ENCODE measurements at places on chromosomes 1 and 21.

DNA sequence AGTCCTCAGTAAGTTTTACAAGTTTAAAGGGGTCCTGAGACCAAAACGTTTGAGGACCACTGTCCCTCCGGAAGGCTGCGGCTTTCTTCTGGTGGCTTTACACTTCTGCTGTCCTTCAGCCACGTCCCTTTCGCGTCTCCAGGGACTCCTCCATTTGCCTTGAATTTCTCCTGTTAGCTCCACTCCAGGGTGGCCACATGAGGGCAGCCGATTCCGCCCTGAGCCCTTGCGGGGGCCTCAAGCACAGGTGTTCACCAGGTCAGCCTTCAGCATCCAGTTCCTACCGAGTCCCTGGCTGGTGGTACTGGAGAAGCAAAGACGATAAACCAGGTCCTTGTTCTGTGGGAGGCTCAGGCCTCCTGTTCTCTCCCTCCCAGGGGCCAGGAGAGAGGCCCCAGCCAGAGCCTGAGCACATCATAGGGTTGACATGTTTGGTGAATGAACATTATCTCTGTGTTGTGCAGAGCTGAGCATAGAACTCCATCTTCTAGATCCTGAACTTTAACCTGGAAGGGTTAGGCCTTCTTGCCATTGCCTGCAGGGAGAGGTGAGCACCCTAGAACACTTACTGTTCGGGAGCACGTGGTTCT lies 27.4 kb upstream of the COQ8A start:
- peak; percentile 63 for DNase-seq

DNA sequence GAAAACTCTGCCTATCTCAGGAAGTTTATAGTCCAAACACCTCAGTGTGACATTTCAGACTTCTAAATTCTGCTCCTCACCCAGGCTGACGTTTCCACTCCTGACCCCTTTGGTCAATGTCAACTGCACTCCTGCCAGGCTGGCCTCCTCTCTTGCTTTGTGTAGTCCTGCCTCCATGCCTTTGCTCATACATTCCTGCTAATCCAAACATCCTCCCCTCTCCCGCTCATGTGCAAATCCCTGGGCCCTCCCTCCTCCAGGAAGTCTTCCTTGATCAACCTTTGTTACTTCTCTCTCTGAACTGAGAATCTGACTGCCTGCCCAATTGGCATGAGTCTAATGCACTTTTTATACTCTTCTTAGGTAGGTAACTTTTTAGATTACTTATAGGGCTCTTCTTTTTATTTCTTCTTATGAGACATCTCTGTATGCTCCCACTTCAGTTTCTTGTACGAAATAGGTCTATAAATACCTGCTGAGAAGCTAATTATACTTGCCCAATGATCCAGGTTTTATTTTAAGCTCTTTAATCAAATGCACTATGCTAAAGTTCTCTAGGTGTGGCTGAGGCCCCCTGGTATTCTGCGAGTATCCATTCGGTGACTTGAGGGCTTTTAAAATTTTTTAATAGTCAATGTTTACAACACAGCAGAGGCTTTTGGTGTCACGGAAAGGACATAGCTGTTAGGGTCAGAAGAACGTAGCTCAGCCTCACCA lies 128.1 kb downstream of the PLXNA2 start:
- no peak for DNase-seq

- DNase-seq = no peak
Measured at GRCh38 chr1:155970531-155971167, 7.7 kb downstream of the ARHGEF2 start.

GRCh38 chr1:65825741-65826140 lies 33.0 kb downstream of the PDE4B start:
- no peak for DNase-seq

GRCh38 chr1:188433425-188433824 lies 1604.7 kb downstream of the PLA2G4A start:
- no peak for DNase-seq

GRCh38 chr1:202438393-202439174 lies 90.1 kb downstream of the PPP1R12B start:
- DNase-seq = no peak
